ENCODE measurements at places on chromosomes 11 and 22.

DNA sequence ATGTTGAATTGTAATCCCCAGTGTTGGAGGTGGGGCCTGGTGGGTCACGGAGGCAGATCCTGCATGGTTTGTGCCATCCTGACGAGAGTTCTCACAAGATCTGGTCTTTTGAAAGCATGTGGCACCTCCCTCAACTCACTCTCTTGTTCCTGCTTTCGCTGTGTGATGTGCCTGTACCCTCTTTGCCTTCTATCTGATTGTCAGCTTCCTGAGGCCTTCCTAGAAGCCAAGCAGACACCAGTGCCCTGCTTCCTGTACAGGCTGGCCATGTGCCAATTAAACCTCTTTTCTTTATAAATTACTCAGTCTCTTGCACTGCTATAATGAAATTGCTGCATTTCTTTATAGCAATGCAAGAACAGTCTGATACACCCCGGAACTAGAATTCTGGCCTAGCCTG is 13.1 kb downstream of the PTPN5 start:
- DNase-seq: no peak

- DNase-seq: no peak
These were observed 42.3 kb upstream of the NFRKB start for GRCh38 chr11:129937592-129938238.

- DNase-seq: no peak
These were observed 67.7 kb downstream of the TBC1D22A start for GRCh38 chr22:46829941-46830715.

GRCh38 chr11:76698321-76699043 is 27.9 kb upstream of the LRRC32 start:
- no peak for DNase-seq

- DNase-seq: no peak
These were observed 296.9 kb downstream of the MN1 start for GRCh38 chr22:27504360-27505253.

GRCh38 chr11:7936615-7937014 is 4.9 kb downstream of the OR10A3 start:
- DNase-seq: no peak

DNA sequence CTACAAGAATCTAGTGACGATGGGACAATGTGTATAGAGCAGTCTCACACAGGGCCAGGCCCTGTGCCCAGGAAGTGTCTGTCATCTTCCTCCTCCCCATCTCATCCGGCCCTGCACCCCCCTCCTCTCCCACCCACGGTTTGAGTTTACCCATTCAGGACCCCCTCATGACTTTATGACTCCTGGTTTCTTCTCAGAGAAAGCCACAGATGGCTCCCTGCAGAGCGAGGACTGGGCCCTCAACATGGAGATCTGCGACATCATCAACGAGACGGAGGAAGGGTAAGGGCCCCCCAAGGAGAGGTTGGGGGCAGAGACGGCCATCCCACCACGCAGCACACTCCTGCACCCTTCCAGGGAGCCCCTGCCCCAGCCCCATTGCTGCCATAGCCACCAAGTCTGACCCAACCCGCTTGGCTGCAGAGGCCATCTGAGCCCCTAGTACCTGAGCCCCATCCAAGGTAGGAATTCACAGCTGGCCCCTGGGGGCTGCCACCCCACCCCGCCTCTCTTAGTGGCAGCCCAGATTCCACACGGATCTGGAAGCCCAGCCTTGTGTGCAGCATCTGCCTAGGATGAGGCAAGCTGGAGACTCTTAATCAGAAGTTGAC is 18.1 kb downstream of the TOM1 start:
- no peak for DNase-seq

- no peak for DNase-seq
These were observed 30.2 kb upstream of the KLHL35 start for GRCh38 chr11:75463106-75463774.

GRCh38 chr11:90775567-90776165 is 552.8 kb upstream of the CHORDC1 start:
- no peak for DNase-seq

DNA sequence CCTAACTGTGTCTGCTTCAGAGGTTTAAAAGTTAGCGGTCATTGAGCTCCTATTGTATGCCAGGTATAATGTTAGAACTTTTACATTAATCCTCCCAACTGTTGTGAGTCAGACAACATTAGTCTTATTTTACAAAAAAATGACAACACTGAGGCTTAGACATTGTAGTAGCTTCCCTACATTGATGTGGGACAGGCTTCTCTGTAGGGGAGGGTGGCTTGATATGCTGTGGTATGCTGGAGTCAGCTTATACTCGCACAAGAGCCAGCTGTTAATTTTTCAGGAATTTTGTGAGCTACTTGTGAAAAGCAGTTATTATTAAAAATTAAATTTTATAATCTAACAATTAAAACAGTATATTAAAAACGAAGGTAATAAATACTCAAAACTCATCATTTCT is 64.8 kb upstream of the NAV2 start:
- no peak for DNase-seq

DNA sequence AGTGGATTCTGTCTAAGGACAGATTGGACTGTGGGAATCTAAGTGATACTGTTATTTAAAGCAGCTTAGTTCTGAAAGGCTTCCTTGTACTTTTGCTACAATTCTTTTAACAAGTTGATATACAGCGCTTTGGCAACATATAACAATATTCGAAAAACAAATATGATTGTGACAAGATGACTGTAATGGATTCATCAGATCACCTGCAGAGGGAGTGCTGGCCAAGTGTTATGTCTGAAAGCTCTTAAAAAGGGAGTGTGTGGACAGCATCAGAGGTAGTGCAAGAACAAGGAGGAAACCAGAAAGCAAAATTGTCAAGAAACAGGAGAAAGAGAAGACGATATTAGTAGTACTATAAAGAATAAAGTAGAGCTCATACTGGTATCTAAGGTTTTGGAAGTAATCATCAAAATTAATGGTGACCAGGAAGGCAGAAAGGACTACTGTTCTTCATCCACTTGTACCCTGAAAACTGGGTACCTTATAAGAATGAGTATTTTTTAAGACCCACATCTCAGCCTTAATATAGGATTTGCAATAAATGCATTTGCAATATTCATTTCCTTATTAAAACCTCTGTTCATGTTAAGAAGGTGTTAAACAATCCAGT is 1112.0 kb upstream of the CCDC90B start:
- no peak for DNase-seq

GRCh38 chr11:773830-774229 is 3.5 kb downstream of the GATD1 start:
- DNase-seq: no peak

GRCh38 chr11:108436594-108436993 is 30.7 kb downstream of the C11orf65 start:
- DNase-seq: no peak

DNA sequence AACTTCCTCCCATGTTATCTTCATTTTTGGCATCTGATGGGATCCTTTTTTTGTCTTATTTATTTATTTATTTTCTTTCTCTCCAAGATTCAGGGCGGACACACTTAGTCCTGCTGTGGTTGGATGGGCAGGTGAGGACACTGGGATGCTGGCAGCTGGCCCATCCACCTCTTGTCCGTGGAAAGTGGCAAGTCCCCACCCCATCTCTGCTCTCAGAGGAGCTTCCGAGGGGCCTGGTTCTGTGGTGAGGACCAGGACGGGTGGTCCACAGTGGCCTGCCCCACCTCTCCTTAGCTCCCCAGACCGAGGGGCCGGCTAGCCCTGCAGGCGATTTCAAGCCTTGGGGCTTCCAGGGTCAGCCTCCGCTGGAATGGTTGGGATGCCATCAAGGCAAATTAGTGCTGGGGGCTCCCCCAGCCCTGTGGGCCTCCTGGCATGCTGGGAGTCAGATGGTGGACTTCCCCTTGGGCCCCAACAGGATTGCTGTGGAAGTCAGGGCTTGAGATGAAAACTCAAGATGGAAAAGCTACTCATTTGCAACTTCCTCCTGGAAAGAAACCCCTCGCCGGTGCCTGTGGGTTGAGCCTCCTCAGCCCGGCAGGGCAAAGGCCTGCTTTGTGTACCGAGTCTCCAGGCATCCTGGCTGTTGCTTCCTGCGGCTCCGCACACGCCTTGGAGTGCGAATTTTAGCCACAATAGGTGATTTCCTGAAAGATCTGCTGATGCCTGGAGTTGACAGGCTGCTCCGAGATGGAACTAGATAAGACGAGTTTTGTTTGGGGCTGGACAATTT is 31.2 kb upstream of the LINC01488 start:
- no peak for DNase-seq

DNA sequence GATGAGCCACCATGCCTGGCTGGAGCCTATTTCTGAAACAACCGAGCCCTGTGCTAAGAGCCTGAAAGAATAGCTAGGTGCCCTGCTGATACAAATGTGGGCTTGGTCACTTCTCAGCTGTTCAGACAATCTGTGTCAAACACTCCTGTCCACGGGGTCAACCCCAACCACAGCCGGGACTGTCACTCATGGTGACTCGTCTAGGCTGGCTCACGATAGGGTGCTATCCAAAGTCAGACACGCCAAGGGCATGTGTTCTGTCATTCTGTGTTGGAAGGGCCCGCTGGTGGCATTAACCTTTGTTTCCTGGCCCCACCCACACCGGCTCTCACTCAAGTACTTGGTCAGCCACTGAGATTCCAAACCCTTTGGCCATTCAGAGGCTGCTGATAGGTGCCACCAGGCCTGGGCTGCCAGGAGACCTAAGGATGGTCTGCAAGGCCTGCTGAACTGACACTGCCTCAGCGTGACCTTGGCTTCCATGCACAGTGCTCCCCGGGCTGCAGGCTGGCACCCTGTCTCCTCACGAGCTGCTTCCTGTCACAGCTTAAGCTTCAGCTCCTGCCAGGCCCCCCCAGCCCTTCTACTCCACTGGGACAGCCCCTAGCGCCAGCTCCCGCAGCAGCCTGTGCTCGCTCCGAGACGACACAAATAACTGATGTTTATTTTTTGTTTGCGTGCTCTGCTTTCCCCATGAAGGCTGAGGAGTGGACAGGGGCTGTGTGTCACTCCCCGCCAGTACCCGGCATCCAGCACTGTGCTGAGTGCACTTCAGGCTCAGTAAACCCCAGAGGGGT is 14.2 kb upstream of the CDC42BPG start:
- DNase-seq: peak; percentile 54

Data from stimulated activated naive CD4-positive, alpha-beta T cell treated with Interleukin-2 at 50 U/mL for 16 hours (primary cell).